Aorta (tissue), 5 donors: ENCODE measurements at places on chromosomes 3 and 15.

- DNase-seq = no peak
Measured at GRCh38 chr3:73073091-73073707, 11.7 kb downstream of the EBLN2 start.

DNA sequence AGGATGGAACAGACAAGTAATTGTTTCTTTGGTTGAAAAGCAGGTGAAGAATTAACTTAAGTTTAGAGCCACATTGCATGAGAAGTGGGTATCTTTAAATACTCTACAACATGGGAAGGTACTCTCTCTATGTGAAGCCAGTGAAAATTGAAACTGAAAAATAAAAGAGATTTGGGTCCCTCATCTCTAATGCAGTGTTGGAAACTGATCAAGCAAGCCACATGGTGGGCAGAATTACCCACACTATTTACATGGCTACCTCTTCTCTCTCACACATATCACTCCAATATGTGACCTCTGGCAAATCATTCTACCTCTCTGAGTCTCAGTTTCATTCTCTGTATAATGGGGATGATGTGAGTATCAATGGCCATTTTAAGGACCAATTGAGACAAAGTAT is 339.0 kb downstream of the IL5RA start:
- DNase-seq = no peak

DNA sequence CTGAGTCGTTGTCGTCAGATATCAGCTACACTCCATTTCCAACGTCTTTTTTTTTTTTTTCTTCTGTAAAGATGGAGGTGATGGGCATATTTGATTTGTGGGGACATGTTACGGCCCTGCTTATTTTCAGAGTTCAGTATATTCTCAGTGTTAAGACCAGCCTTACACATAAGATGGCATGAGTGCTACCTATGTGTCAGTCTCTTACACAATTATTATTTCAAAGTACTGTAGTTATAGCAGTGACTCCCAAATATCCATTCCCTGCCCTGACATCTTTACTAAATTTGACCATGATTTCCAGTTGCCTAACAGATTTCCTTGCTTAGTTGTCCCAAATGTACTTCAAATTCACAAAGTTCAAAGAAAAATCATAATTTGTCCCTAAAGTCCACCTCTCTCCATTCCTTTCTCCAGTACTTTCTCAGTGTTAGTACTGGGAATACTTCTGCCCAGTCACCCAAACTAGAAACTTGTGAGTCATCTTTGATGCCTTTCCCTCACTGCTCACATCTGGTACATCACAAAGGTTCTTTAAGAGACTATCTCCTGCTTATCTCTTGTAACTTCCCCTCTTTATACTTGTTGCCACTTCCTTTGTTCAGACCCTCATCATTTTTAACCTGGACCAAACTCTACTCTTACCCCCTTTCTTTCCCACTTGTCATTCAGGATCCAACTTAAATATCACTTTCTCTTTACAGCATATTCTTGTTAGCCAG is 67.0 kb downstream of the ZNF609 start:
- no peak for DNase-seq

DNA sequence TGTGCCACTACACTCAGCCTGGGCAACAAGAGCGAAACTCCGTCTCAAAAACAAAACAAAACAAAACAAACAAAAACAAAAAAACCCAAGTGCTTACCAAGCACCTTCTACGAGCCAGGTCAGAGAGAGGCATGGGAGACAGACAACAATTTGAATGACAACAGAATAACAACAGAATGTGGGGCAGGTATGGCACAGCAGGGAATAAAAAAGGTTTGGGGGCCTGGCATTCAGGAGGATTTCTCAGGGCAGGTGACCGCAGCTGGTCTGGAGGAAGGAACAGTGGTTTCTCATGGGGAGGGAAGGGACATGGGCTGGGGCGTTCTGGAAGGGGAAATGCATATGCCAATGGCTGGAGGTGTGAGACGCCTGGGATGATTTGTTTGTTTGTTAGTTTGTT is 22.5 kb upstream of the PARL start:
- DNase-seq = no peak

DNA sequence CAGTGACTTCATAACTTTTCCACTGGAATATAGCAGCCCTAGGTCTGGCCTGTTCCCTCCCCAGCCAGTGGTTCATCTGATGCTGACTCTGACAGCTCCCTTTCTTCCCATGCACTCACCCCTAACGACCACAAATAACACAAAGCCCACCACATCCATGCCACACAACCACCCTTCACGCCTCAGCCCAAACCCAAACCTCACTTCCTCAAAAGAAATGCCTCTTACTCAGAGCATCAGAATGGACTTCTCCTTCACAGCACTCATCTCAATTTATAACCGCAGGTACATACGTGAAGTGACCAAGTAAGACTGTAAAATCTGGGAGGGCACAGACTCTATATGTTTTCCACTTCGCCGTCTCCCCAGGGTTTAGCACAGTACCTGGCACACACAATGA is 1.1 kb downstream of the RBSN start:
- no peak for DNase-seq

DNA sequence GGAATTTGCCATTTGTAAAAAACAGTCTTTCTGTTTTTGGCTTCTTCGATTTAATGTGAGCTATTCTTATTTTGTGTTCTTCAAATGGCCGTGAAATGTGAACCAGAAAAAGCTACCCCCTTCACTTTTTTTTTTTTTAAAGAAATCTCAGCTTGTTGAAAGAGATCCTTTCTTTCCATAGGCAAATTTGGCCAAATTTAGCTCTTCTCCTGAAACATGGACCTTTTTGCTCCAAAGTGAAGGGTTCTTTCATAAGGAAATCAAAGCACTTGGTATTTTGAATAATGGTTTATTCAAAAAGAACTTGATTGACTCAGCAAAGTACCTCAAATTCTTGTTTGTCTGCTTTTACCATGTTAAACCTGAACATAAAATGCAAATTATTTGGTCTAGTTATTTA is 10.1 kb downstream of the RCN2 start:
- DNase-seq = no peak

GRCh38 chr15:33104212-33104611 is 90.3 kb downstream of the FMN1 start:
- DNase-seq = no peak

DNA sequence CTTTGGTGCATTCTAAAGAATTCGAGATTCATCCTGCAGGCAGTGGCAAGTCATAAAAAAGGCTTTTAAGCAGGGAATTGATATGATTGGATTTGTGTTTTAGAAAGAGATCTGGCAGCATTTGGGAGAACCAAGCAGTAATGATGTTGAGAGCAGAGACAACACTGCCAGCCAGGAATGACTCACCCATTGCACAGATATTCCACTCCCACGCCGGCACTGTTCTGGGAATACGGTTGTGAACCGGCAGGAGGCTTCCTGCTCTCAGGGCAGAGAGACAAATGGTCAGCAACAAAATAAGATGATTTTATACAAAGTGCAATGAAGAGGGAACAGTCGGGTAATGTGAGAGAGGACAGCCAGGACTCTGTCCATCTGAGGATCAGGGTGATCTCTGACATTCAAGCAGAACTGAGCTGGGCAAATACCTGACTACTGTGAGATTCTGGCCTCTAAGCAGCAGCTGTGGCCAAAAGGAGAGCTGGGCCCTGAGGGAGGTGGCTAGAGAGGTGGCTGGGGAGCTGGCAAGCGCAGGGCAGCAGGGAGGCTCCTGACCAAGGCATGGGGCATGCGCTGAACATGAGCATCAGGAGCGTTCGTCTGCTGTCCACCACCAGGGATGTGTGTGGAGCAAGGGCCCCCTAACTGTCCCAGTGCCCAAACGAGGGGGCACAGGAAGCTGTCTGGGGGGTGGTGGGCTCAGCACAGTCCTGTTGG is 56.1 kb upstream of the PLXNA1 start:
- peak; percentile 89 for DNase-seq

- no peak for DNase-seq
Measured at GRCh38 chr3:37130448-37130847, 43.9 kb downstream of the LRRFIP2 start.

- DNase-seq = no peak
Measured at GRCh38 chr3:142962520-142963233, 797 bp downstream of the PAQR9 start.

DNA sequence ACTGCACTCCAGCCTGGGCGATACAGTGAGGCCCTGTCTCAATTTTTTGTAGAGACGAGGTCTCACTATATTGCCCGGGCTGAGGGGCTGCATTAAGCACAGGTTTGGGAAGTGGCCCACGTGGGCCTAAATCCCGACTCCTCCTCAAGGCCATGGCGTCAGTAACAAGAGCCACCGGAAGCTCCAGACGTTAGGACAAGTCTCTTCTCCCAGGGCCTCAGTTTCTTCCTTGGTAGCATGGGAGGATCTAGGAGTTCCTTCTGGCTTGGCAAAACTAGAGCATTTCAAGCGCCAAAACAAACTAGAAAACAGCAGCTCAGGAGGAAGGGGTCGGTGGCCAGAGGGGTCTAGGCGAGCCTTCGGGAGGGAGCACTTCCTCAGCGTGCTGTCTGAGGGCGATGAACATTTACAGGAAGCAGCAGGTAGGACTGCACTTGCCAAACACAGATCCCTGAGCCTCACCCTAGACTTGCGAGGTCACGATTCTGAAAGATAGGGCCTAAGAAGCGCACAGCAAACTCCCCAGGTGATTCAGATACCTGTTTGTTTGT is 536 bp downstream of the SNAPC5 start:
- DNase-seq = no peak

DNA sequence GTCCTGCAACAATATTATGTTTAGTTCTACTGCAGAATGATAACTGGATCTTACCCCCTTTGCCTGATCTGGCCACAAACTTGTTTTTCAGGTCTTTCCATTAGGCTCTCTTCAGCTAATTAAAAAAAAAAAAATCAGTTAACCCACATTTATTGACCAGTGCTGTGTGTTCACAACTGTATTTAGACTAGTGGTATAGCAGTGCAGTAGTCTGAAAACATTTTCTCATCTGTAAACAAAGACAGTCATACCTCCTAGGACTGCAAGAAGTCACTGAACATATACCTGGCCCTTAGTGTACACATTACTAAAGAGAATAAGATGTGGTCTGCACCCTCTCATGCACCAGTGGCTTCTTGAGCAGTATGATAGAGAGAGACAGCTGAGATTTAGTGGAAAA is 22.5 kb downstream of the LPP start:
- no peak for DNase-seq

GRCh38 chr3:106616556-106616955 is 747.7 kb upstream of the CBLB start:
- no peak for DNase-seq

- no peak for DNase-seq
Measured at GRCh38 chr3:186949281-186949982, 19.1 kb downstream of the ST6GAL1 start.

GRCh38 chr15:46315434-46315833 is 680.6 kb downstream of the SQOR start:
- no peak for DNase-seq

DNA sequence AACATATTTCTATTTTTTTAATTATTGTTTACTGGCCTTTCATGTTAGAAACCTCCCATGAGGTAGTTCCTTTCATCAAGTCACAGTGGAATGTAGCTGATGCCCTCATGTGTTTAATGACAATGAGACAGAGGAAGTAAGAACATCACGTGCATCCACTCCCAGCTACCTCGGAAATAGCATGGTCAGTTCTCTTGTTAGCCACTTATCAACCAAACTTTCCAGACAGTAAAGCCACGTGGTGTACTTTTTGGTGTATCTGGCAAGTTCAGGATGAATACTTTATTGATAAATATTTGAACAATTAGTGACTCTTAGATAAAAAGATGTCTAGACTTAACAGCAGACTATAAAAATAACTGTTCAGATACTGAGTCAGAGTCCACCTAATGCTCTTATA is 781.7 kb downstream of the MECOM start:
- DNase-seq = no peak
